ENCODE measurements at places on chromosomes 1 and 21.

DNA sequence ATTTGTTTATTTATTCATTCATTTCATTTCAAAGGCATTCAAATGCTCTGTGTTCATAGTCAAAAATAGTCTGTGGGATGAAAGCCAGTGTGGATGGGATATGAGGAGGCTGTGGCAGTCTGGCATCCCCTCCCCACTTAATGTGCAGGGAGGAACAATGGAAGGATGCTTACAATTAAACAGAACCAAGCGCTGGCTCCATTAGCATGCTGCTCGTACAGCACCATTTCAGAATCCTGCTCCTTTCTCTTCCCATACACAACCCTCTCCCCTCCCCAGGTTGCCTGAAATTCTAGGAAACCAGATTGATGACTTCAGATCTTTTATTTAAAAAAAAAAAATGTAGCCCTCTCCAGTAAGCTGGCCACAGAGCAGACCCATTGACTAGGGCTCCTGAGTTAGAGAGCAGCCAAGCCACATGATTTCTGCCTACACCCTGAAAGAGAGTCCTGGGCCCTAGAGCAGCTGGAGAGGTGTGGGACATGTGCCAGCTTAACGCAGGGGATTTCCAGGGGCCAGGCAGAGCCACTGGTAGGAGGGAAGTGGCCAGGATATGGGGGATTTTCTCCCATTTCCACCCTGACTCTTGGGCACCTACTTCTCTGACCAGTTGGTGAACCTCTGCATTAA lies 205.2 kb downstream of the ASTN1 start:
- no peak for DNase-seq

DNA sequence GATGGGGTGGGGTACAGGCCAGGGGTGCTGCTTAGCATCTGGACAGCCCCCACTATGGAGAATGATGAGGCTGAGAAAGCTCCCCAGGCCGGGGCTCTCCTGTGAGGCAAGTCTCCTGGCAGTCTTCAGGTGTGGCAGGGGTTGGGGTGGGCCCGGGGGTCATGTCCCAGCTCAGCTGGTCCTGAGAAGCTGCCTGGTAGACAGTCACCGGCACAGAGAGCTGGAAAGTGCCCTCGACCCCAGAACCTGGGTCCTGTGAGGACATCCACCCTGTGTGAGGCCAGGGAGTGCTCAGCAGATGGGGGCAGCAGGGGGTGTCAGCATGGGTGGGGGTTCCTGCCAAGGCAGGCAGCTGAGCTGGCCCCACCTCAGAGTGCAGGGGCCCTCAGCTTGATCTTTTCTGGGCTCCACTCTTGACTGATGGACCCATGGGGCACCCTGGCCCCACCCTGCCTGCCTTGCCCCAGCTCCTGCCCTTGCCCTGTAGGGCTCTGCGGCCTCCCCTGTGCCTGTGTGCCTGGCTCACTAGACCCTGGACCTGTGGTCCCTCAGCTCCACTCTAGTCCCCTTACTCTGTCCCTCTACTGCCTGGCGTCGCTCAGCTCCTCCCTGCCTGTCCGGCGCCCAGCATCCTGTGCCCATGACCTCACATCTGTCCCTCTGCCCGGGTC lies 5.8 kb downstream of the IBA57 start:
- DNase-seq = no peak

DNA sequence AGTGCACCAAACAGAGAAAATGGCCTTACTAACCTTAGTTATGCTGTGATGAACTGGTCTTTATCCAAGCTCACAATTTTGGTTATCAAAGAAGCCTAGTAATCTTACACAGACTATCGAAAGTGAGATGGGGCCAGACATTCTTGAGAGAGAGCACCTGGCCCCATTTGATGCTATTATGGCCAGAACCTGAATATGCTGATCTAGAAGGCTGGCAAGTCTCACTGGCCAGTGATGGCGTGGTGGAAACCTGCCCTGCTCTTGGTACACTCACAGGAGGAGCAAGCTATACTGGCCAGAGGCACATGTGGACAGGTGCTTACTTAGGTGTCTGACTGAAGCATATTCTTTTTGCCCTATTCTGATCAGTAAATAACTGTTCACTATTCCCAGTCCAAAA lies 357.8 kb upstream of the ZRANB2 start:
- DNase-seq = no peak

- no peak for DNase-seq
Observed at GRCh38 chr1:200380589-200381021, 29.2 kb downstream of the ZNF281 start.

DNA sequence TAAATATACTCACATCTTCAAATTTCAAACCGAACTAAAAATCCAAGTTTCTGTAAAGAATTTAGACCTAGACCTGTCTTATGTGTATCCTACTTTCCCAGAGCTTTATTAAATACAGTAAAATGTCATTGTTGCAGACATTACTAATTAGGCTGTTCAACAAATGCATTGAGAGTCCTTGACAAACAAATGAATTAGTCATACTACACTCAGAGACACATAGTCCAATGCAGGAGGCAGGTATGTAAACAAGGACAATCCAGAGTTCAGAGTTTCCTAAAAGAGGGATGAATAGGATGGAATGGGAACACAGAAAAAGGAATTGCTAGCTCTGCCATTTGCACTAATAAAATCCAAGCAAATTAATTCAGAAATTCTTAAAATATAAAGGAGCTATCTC lies 1.6 kb upstream of the EGLN1 start:
- no peak for DNase-seq

DNA sequence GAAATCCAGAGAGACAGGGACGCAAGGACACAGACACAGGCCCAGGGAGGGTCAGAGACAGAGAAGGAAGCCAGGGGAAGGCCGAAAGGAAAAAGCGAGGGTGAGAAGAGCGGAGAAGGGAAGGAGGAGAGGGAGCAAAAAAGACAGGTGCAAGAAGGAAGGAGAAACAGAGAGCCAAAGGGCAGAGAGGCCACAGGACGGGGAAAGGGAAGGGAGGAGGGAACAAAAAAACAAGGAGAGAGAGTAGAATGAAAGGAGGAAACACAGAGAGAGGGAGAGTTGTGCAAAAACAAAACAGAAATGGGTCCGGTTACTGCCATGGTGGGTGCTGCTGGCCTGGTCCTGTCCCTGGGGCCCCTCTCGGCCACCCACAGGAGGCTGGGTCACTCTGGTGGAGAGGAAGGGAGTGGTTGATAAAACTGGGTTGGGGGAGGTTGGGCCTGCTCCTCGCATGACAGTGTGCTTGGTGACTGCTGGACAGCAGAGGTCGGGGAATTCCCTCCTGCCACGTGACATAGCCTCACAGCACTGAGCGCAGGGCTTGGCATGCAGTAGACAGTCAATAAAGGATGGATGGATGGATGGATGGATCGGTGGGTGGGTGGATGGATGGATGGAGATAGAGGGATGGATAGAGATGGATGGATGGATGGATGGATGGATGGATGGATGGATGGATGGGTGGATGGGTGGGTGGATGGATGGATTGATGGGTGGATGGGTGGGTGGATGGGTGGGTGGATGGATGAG lies 64.8 kb downstream of the RAP1GAP start:
- no peak for DNase-seq

DNA sequence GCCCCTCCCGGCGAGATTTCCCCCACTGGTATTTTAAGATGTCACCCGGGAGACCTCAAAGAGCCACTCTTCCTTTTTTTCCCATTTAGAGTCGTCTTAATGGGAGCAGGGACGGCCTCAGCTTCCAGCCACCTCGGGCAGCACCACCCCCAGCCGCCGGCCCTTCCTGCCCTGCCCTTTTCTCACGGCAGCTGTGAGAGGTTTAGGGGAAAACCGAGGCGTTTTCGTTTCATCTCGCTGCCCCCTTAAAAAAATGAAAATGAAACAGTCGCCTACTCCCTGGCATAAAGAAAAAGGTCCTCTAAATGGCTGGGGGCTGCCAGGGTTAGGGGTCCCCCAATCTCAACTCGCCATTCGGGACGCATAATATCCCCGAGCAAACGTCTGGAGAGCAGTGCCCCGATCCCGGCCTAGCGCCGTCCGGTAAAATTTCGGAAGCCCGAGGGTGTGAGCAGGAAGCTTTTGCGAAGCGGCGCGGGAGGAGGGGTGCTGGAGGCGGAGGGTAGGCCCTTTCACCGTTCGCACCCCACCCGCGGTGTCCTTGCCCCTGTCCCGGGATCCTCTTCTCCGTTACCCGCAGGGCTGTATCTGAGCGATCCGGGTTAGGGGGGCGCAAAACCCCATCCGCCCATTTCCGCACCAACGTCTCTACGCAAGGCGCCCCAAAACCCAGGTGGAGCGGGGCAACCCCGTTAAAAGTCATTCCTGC lies 1.2 kb downstream of the RUNX3 start:
- DNase-seq = peak; percentile 80

GRCh38 chr1:23460519-23460918 lies 23.5 kb downstream of the ASAP3 start:
- DNase-seq = no peak

DNA sequence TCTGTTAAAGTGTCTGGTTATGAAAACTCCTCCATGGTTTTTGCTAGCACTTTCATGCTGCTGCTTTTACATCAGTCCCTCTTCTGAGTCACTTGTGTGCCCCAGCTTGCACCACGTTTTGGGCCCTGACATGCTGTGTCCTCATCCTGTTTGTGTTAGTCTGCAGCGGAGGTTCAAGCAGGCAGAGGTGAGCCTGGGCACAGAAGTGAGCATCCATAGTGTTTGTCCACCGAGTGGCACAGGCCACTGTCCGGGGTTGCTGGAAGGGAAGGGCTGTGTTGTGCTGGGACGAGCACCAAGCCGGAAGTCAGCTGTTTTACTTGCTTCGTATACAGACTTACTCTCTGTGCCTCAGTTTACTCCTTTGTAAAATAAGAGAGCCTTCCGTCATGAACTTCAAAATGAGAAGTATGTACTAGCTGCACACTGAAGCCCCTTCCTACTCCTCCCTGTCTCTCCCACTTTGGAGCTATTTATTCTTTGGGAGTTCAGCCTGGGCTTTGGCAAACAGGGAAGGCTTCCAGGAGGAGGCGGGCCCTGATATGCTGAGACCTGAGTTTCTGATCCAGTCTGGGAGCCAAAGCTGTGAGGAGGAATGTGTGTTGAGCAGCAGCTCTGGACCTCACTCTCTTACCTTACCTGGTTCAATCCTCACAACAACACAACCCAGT lies 10.7 kb upstream of the LAPTM5 start:
- no peak for DNase-seq

GRCh38 chr1:166947398-166948043 lies 27.8 kb downstream of the ILDR2 start:
- no peak for DNase-seq

- DNase-seq = no peak
Observed at GRCh38 chr1:46581681-46582455, 22.2 kb downstream of the MKNK1 start.

DNA sequence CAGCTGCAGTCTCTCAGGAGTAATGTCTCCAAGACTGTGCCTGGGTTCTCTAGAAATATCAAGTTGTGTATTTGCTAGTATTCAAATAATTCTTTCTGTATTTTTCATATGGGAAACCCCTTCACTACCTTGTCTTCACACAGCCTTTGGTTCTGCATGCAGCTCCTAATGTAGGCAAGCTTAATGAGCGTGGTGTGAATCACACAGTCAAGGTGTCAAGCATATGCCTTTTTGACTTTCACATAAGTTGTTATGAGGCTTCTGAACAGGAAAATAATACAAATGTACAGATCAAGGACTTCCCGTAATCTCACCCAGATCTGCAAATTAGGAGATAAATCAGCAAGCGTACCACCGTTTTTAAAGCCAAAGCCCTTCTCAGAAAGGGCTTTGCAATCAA lies at the start of gene FCRL3:
Gene FCRL3, minus strand, starts transcription at position 38 of the 400 bp plus-strand sequence. CDS start 280 bp downstream, outside the sequence.
- DNase-seq = no peak

- no peak for DNase-seq
Observed at GRCh38 chr1:82870332-82870731, 1069.6 kb downstream of the ADGRL2 start.

DNA sequence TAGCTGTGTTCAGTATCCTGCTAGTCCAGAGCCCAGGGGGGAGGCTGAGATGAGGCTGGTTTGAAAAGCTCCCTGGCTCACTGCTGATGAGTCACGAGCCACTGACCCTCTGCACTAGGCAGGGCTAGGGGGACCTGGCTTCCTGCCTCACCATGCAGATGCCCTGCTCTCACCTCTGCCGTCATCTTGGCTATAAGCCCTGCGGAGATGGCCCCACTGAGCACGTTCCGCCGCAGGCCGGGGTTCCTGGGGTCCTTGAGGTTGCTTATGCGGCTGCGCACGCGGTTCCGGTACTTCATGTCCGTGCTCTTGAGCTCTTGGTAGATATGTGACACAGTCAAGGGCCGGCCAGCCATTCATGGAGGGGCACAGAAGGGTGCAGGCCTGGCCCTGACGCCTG lies 24.1 kb upstream of the ZNF436 start:
- DNase-seq = no peak

DNA sequence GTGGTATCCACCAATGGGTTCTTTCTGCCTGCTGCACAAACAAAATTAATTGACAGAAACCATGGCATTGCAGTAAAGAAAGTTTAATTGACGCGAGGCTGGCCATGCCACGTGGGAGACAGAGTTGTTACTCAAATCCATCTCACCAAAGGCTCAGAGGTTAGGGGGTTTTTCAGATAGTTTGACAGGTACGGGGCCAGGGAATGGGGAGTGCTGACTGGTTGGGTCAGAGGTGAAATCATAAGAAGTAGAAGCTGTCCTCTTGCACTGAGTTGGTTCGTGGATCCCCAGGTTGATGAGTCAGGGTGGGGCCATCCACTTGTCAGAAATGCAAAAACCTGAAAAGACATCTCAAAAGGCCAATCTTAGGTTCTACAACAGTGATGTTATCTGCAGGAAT lies 941 bp upstream of the TBCE start:
- DNase-seq = no peak

GRCh38 chr1:243251539-243251938 lies 3.5 kb downstream of the CEP170 start:
- DNase-seq = no peak

DNA sequence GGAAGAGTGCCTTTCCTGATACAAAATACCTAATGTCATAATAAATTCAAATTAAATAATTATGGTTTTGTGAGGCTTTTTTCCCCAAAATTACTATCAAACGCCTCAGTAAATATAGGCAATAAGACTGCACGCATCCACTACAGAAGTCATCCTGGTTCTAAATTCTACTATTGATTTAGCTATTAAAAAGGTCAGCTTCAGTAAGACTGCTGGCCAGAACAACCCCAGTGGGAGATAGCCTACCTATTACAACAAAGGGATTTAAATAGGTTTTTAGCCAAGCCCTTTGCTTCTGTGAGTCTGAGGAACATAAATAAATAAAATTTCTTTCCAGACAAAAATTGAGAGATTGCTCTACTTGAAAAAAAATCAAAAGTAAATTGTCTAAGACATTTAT lies 132.1 kb downstream of the PLPPR4 start:
- no peak for DNase-seq

- no peak for DNase-seq
Observed at GRCh38 chr1:63984930-63985290, 211.1 kb downstream of the ROR1 start.

DNA sequence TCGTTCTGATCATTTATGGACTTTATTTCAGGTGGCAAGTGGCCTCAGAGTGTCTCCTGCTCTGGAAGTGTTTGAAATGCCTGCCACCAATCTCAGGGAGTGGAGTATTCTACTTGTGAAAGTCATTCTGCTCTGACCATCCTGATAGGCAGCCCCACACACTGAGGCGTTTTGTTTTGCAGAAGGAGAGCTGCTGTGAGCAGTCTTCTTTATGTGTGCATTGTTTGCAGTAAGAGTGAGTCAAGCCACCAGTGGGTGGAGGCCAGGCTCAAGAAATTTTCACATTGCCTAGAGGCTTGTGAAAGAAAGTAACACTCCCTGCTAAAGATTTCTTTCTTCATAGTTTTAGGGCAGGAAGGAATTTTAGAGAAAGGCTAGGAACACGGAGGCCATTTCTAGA lies 204.4 kb downstream of the SLC35F3 start:
- DNase-seq = no peak

GRCh38 chr21:15052459-15052763 lies 12.4 kb downstream of the NRIP1 start:
- no peak for DNase-seq

GRCh38 chr21:32826329-32827167 lies 55.0 kb upstream of the PAXBP1 start:
- DNase-seq = peak; percentile 38
